ENCODE measurements at places on chromosomes 5 and 9.

- DNase-seq, result no peak
These were observed 65.8 kb downstream of the DOCK2 start for GRCh38 chr5:169702693-169703481.

DNA sequence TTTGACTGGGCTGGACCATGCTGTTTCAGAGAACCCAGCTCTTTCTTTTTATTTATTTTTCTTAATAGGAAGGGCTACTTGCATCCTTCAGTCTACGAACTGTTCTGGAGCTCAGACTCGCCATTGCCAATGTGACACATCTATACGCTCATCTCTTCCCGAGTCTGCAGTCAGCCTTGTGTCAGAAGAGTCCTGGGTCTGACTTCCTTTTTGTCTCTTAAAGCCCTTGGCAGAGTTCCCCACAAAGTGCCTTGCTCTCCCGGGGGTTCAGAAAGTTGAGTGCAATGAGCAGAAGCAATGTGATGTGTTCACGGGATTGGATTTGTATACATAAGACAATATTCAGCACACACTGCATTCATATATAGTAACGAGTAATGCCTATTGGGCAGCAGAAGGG is 140.4 kb downstream of the ATPSCKMT start:
- no peak for DNase-seq

DNA sequence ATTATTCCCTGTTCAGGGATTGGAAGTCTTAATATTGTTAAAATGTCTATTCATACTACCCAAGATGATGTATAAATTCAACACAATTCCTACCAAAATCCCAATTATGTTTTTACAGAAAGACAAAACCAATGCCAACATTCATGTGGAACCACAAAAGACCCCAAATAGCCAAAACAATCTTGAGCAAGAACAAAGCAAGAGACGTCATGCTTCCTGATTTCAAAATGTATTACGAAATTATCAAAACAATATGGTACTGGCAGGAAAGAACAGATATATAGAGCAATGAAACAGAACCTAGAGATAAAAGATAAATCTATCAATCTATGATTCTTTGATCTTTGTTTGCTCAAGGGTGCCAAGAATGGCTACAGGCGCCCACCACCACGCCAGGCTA is 237.9 kb downstream of the TAF11L14 start:
- no peak for DNase-seq

- no peak for DNase-seq
These were observed 970 bp upstream of the ARRDC1 start for GRCh38 chr9:137604345-137605086.

GRCh38 chr5:136364307-136364706 is 1.0 kb downstream of the TRPC7 start:
- DNase-seq, result no peak

GRCh38 chr9:19154135-19154612 is 26.9 kb upstream of the PLIN2 start:
- DNase-seq, result no peak

DNA sequence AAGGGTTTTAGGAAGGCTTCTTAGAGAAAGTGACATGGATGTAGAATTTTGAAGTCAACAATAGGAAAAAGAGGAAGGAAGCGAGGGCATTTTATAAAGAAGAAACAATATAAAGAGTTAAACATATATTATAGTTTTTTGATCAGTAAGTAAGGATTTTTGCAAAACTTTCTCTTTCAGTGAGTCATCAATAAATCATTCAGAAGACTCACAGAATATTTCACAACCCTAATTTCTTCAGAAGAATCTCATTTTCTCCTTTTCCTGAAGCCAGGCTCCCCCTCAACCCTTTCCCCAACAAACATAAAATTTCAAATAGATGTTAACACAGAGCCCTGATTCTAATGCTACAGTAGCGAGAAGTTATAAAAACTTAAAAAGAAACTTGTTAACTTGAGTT is 4.3 kb upstream of the COX7C start:
- DNase-seq, result no peak

DNA sequence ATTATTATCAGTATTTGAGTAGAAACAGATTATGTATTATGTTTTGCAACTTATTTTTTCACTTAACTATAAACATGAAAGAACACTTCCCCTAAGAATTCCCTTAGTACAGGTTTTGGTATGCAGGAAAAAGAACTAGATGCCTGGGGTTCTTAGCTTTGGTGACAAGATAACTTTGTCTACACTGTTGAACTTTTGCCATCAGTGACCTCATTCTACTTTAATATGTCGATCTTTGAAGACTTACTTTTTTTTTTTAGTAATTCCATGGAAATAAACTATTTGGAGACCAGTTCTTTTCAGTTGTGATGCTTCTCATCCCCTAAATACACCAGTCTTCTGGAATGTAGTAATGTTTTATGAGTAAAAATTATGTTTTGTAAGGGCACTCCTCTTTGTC is 34.3 kb downstream of the ZNF462 start:
- no peak for DNase-seq

DNA sequence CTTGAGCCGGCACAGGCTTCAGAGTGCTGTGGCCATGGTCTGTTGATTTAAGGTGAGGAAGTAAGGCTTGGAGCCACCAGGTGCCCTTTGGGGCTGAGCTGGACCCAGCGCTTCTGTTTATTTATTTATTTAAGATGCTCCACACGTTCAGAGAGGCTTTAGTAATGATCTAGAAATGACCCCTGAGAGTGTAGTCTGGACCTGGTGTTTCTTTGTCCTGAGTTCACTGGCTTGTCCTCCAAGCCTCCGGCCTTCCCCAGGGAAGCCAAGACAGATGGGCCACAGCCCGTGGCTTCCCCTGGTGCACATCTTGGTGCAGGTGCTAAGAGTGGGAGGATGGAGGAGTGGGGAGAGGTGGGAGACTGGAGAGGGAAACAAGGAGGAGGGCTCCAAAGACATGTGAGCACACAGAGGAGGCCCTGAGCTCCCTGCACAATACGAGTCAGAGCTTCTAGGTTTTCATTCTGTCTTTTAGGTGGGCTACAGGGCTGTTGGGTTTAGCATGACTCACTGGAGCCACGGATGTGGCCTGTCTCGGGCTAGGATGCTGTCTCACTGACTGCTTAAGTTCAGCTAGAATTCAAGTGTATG is 56.9 kb downstream of the AHRR start:
- DNase-seq, result no peak

DNA sequence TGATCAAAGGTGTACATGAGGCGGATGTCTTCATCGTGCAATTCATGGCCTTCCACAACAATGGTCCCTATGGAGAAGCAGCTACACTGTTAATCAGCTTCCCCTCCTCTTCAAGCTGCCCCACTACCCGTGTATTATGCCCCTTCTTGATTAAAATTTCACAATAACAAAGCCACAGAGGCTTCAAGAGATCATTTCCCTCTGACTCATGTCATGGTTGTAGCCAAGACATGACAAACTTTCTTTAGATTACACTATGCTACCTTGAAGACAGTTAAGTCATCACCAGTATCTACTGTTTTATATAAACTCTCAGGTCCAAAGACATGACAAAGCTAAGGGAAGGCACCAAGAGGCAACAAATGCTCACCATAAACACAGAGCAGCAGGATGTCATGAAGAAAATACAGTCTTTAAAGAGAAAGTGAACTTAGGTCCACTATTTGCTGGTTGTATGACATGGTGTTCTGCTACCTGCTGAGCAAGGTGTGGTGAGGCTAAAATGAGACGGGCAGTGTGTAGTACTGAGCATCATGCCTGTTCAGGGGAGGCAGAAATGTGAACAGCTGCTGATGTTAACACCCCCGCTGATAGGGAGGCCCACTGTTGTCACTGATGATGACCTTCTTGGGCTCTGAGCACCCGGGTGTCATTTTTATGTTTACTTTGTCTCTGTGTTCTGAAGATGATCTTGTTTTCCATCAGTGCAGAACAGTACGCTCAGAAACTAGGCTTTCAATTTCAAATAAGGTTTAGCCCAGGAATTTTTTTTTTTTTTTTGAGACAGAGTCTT is 48.3 kb downstream of the IARS1 start:
- DNase-seq, result no peak

- no peak for DNase-seq
These were observed 96.6 kb downstream of the UBAP2 start for GRCh38 chr9:33952066-33952465.

- no peak for DNase-seq
These were observed 66.3 kb downstream of the ANKRD55 start for GRCh38 chr5:56166671-56167385.

- DNase-seq, result no peak
These were observed 236.1 kb downstream of the ADAMTSL1 start for GRCh38 chr9:18710065-18710464.

DNA sequence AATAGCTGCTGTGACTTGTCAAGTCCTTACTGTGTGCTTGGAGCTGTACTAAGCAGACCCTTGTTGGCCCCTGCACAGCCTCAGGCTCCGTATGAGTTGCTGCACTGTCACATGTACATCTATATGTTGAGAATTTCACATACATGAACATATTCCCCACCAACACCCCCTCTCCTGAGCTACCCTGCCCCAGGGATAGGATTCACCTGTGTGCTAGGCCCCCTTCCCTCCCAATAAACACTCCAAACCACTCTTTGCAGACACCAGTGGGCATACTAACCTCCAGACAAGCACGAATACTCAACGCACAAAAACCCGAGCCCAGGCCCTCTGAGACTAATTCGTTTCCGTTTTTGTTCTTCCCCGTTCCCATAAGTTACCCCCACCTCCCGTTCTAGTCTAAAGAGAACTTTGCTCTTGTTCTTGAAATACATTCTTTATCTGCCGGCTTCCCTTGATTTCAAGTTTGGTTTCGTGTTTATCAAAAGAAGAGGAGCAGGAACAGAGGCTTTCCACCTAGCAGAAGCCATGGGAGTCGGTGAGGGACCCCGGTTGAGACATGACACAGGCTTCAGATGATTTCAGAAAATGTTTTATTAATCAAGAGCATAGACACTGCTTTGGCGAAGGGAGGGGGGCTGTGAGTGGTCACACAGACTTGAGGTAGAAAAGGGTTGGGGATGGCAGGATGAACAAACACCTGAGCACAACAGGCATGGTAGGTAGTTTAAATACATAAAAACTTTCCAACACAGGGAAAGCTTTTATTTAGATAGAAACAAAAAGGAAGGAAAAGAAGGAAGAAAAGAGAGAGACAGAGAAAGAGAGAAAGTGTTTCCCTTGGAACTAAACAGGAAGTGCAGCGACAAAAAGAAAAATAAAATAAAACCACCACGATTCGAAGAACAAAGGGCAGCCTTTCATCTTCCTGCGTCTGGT is 3.4 kb downstream of the HAND1 start:
- no peak for DNase-seq

DNA sequence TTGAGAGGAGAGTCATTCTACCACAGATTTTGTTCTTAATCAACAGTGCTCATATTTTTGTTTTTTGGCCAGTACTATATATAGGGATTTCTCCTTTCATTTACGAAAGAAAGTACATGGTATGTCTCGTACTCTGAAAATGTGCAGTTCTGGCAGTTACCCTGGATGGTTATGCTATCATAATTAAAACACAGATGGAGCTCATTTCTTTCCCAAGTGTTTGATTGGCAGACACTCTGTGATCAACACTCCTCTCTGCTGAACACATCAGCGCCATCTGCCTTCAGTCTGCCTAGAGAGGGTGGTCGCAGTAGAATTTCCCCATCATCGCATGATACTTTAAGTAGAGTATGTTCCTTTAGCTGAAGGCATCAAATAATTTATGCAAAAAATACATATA is 64.5 kb downstream of the PAM start:
- no peak for DNase-seq

DNA sequence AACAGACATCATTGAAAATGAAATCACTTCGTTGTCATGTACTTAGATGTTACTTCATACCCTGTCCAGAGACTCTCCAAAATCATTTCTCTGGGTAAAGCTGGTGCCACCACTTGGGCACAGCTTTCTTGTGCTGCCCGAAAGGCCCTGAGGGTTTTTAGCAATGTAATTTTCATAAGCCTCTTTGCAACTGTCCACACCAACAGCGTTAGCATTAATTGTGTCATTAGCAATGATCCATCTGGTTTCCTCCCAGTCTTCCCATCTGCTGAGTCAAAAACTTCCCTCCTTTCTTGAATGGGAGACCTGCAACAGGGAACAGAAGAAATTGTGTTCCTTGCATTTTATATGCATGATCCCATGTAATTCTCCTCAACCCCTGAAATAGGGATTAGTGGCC is 8.6 kb upstream of the MSX2 start:
- DNase-seq, result no peak

DNA sequence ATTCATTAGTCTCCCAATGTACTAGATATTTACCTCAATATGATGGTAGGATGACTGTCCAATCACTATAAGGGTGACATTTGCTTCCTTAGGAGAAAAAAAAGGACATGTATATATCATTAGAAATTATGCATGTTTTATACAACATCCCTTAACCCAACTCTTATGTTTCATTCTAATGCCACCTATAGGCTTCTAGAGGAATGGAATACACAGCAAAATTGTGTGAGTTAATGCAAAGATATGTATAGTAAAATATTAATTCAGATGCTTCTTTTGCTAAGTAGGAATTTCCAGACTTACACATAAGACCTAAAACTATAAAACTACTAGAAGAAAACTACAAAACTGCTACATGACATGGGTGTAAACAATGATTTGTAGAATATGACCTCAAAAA is 3.5 kb downstream of the PRXL2C start:
- DNase-seq, result peak; percentile 46

DNA sequence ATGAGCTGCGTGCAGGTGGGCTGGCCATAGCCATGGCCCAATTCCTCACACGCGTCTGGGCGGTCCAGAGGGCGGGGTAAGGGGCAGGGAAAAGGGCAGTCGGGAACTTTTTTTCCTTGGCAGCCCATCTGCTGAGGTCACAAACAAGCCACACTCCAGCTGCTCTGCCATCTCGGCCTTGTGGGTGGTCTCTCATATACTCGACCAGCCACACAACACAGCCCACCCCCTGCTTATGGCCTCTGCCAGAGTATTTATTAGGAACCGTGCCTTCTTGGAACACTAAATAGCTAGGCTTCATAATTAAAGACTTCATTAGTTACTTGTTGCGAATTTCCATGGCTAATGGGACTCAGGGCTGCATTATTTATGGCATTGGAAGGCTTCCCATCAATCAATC is 98.5 kb upstream of the LHFPL2 start:
- peak; percentile 22 for DNase-seq

- DNase-seq, result no peak
These were observed 58.0 kb upstream of the IL6ST start for GRCh38 chr5:56052735-56053134.

GRCh38 chr9:104091708-104092107 is 2.4 kb upstream of the SMC2 start:
- peak; percentile 81 for DNase-seq

DNA sequence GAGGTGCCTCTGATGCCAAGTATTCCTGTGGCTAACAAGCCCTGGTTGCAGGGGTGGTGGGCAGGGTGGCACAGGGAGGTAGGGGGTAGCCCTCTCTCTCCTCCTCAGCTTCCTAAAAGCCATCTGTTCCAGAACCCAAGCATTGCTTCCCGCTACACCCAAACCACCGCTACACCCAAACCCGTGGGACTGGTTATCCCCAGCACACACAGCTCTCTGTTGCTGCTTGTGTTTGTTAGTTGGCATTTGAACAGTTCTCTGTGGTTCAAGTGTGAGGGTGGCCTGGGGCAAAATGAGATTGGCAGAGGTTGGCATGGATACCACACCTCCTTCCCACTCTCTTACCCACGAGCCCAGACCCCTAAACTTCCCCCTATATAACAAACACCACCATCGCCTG is 40.4 kb downstream of the SPARC start:
- DNase-seq, result no peak

GRCh38 chr5:138700581-138701362 is 52.5 kb upstream of the CTNNA1 start:
- DNase-seq, result no peak

GRCh38 chr5:160799184-160799583 is 52.8 kb downstream of the ATP10B start:
- DNase-seq, result no peak
